ENCODE measurements at places on chromosomes 3 and 15.

GRCh38 chr3:123411340-123412040, 37.4 kb downstream of the ADCY5 start:
- no peak for DNase-seq

- no peak for DNase-seq
Observed at GRCh38 chr3:46429250-46429649, 22.2 kb downstream of the CCRL2 start.

DNA sequence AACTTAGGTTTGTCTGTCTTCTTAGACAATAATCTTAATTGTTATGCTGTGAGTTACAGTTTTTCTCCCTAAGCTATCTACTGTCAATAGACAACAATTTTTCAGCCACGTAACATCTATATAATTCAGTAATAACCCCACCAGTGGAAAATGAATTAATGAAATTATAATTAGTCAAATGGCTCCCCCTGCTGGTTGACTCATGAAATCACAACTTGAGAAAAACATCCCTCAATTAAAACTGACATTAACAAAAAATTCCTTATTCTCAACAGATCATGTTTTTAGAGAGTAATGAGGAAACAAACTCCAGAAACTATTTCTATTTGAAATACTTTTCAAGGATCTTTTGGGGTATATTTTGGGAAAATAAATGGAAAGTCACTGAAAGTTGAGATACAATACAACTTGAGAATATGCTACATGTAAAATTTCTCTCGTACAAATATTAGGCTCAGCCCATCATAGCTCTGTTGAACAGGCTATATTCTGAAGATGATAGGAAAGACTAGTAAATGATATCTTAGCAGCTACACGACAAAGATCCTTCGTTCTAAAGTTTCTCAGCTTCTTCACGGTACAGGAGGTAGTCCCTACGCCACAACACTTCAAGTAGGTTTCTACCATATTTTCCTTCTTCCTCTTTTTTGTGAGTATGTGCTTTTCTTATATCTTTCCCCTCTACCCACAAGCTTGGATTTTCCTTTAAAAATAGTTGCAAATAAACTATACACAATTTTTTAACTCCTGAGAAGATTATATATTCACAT, 20.7 kb downstream of the PPP1R2 start:
- no peak for DNase-seq

DNA sequence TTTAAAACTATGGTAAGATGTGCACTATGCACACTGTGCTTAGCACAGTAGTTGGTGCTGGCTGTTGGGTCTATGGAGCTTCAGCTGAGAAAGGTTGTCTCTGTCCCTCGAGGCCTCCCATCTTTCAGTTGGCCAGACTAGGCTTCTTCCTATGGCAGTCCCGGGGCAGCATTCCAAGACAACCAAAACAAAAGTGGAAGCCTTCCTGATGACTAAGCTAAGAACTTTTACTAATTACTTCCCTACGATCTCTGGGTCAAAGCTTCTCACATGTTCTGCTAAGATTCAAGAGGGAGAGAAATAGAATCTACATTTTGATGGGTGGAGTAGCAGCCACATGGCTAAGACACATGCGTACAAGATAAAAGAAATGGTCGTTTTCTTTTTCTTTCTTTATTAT, 342.8 kb downstream of the TUSC7 start:
- no peak for DNase-seq

- no peak for DNase-seq
Observed at GRCh38 chr3:156518726-156519125, 36.2 kb downstream of the SSR3 start.

DNA sequence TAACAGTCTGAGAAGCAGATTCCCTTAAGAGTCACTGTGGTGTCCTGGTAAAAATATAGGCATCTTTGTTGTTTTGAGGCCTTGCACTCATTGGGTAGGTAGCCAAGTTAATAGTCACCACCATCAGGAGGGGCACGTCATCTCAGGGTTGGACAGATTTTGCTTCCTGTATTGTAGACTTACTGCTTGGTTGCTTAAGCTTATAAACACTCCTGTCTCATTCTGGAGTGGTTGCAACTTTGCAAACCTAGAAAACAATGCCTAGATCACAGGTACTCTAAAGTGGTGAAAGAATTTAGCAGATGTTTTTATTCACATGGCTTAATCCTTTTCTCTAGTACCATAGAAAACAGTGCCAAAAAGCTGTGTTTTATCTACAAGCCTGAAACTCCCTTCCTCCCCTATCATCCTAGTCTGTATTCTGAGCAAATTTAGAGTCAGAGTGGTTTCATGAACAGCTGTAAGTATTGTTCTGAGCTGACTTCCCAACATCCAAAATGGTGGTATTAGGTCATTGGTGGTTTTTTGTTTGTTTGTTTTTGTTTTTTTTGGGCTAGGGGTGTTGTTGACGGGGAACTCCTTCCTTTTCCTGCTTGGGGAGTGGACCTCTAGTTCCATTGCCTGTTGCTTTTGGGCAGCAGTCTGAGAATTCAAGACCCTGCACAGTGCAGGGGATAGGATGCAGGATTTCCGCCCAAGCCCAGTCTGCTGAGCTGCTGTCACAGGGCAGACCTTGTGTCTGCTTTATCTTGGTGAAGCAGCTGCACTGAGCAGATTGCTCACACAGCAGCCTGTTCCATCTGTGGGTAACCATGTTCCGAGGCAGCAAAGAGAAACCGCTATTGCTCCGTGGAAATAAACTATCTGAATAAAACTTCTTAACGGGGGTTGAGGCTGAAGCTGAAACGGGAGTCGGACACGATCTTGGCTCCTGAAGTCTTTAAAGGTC, 202.0 kb downstream of the AKAP13 start:
- DNase-seq: peak; percentile 34

DNA sequence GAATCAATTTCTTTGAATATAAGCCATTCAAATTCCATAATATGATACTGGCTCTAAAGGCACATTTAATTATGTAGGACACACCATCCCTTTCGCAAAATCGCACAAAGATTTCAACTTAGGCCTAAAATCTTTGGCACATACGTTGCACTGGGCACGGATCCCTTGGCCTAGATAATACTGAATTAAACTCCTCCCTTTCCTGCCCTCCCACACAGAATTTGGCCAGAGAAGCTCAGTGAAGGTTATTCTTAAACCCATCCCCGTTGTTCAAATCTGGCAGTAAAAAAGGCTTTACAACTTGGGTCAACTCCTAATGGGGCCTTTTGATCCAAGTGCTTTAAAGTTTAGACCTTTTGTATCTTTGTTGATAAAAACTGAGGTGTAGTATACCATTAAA, 247.2 kb downstream of the PTPRG start:
- DNase-seq: no peak

- no peak for DNase-seq
Observed at GRCh38 chr3:89867286-89867685, 759.9 kb downstream of the EPHA3 start.

- DNase-seq: no peak
Observed at GRCh38 chr3:37994639-37994972, 4.0 kb downstream of the VILL start.

Data from activated CD8-positive, alpha-beta memory T cell treated with anti-CD3 and anti-CD28 coated beads for 1 hour (primary cell).